Effector CD4-positive, alpha-beta T cell (primary cell): ENCODE measurements at places on chromosomes 16 and 17.
A peak's percentile ranks its signal among the peaks of the same experiment; 100 is the strongest.

GRCh38 chr17:9772658-9773057, 18.7 kb downstream of the DHRS7C start:
- no peak for DNase-seq

- no peak for DNase-seq
Observed at GRCh38 chr16:14241631-14242030, 170.5 kb downstream of the MRTFB start.

DNA sequence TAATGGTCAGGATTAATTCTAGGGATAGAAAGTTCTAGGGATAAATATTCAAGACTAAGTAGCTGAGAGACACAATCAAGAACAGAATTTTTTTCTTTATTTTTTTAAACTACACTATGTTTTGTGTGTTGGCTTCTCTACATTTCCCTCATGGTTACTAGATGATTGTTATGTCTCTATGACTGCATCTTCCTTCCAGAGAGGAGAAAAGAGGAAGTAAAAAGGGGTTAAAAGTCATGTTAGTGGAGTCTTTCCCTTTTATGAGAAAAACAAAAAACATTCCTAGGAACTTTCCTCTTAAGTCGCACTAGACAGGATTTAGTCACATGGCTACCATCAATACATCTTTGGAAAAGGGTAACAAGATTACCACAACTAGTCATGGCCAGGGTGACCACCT, 375.0 kb downstream of the KCNJ2 start:
- no peak for DNase-seq

DNA sequence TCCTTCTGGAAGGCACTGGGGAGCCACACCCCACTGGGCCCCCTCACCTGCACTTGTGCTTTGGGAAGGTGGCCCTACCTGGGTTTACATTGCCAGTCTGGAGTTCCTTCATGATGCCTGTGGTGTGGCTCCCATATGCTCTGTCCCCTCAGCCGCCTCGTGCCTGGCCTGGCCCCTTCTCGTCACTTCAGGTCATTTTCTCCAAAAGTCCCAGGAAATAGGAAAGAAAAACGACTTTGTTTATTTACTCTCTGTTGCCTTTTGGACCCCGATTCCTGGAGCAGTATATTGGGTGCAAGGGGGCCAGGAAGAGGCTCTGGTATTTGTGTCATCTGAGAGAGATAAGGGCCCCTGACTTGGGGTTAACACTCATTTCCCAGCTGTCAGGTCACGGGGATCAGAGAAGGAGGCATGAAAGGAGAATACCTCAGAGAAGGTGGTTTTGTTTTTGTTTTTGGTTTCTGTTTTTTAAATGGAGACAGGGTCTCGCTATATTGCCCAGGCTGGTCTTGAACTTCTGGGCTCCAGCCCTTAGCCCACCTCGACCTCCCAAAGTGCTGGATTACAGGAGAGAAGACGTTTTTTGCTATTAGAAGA, 4.7 kb downstream of the SOCS3 start:
- DNase-seq: peak; percentile 40

DNA sequence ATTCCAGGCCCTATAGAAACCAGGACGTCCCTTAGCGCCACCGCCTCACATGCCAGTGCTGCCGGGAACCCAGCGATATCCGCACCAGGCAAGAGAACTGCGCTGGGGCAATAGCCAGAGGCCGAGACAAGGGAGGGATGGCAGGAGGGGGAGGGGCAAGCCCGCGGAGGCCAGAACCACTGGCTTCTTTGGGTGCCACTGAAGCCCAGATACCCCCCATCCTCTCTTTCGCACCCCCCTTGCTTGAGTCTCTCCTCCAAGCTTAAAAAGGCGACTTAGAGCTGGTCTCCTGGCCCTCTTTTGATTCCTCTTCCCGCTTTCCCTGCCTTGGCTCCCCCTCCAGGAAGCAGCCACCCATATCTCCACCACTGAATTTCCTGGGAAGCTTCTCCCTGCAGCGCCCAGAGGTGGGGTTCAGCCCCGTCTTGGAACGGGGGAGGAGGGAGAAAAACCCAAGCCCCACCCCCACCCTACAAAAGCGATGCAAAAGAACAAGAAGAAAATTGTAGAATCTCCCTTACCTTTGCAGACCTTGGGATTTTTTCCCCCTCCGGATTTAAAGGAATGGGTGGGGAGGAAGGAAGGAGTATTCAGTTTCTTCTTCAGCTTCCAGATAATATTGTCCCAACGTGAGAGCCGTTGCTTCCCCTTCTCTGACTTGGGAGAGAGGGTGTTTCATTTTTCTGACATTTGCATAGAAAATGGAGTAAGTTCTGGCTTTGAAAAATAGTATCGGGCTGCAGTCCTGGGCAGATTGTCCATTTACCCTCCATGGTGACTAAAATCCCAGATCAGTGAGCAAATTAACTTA, 622 bp downstream of the HOXB6 start:
- no peak for DNase-seq
